ENCODE measurements at places on chromosomes 11 and 22. TPM values are rescaled to one million over a fixed set of nuclear protein-coding genes. Genes with fewer than 3 reads are reported as not detected.
A peak's percentile ranks its signal among the peaks of the same experiment; 100 is the strongest.

GRCh38 chr22:37807410-37808293 lies at the start of gene GCAT:
GCAT (plus strand) TSS chr22:37807934; CDS start chr22:37807968, 34 bp downstream.
- peak; percentile 96 for DNase-seq

DNA sequence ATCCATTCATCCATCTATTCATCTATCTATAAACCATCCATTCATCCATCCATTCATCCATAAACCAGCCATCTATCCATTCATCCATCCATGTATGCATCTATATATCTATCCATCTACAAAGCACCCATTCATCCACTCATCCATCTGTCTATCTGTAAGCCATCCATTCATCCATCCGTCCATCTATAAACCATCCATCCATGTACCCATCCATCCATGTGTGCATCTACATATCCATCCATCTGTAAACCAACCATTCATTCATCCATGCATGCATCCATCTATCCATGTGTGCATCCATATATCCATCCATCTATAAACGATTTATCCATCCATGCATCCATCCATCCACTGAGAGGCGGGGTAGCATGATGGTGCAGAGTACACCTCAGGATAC lies 58.4 kb downstream of the MPPED1 start:
- DNase-seq = no peak

- DNase-seq = no peak
These were observed 42.2 kb upstream of the KCNJ11 start for GRCh38 chr11:17430616-17431015.

- DNase-seq = no peak
These were observed 14.4 kb downstream of the C22orf42 start for GRCh38 chr22:32144496-32145274.

DNA sequence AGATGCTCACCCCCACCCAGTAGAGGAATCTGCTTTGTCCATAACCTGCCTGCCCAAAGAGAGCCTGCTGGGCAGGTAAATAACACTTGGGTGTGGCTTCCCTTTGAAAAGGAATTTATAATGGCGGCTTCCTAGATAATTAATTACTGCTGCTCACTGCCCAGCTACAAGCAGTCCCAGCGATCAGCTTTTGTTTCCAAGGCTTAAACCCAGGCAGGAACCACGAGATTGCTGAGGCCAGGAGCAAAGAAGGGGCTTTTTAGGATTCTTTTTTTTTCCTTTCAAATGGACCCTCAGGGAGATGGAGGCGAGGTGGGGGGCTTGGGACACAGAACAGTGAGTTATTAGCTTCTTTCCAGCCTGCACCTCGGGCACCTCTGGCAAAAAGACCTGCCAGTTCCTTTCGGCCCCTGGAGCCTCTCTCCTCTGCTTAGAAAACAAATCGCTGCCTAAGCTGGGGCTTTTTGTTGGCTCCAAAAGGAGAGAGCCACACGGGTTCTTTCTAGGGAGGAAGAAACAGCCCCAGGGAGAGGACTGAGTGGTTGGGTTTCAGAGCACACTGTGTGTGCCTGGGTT lies 107.2 kb downstream of the TSPAN18 start:
- no peak for DNase-seq

DNA sequence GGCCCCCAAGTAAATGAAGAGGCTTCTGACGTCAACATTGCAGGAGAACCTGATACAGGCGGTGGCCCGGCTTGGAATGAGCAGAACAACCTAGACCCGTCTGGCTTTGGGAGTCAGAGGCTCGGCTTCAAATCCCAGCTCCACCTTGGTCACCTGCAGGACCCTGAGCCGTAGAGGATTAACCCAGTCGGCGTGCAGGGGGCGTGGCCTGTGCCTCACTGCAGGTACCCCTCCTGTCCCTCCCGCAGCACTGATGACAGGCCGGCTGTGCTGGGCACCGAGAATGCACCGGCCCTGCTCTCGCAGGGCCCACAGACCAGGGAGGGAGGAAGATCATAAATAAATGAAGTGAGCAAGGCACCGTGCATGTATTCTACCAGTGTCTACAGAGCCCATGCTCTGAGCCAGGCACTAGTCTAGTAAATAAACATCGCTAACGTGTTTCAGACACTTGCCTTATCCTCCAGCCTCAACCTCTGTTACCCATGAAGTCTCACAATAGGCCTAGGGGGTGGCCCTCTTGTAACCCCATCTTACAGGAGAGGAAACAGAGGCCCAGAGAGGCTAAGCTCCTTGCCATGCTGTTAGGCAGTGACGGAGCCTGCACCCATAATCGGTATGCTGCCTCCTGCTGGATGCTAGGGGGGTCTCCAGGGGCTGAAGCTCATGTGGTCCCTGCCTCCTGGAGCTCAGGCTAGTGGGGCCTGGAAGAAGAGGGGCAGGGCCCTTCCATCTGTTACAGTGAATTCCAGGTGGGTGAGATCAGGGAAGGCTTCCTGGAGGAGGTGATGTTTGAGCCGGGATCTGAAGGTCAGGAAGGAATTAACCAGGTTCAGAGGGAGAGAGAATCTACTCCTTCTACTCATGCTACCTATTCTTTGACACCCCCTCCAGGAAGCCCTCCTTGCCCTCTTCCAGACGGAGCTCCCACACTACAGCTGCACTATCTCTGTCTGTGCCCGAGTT lies 53.4 kb downstream of the RTL6 start:
- DNase-seq = no peak

DNA sequence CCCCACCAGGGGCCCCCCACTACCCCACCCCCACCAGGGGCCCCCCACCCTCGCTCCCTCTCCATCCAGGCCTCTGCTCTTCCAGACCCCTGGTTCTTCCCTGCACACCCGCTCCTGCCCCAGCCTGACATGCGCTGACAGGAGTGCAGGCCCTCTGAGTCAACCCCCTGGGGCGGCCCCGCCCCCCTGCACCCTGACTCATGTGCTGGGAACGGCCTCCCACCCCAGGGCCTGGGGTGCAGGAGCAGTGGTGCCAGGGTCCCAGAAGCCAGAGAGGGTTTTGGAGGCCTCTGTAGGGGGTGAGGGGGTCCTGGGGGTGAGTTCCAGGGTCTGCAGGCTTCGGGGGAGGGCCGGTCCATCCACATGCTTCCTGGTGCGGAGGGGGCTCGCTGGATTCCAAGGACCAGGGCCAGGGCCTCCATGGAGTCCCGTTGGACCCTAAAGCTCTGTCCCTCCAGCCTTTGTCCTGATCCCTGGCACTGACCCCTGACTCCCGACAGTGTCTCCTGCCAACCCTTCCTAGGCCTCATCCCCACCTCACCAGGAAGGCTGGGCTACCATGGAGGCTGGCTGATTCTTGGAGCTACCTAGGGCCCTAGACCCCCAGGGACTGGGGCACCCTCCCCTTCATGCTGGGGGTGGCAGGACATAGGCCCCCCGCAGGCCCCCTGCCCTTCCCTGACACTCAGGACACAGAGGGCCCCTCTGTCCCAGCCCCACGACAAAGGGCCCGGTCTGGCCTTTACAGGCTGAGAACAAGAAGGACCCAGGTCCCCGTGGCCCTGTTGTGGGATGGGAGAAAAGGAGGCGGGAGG lies 583 bp upstream of the PKP3 start:
- DNase-seq = no peak

DNA sequence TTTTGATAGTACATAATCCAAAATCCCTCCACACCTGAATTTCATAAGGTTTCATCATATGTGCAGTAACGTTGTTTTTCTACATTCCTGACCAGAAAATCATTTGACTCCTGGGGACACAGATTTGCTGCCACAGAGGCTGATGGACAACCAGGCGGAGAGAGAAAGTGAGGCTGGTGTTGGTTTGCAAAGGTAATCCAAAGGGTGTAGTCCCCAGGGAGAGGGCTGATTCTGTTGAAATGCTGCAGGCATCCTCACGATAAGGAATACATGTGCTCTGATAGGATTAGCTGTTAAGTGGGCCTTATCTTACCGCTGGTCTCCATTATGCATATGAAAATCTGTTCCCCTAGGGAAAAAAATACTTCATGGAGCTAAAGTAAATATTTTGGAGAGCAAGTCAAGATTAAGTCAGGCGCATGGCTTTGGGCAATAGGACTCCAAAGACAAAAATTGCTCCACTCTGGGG lies 8.1 kb downstream of the APOL6 start:
- DNase-seq = no peak

- no peak for DNase-seq
These were observed 3.0 kb downstream of the KIF18A start for GRCh38 chr11:28104984-28105383.

GRCh38 chr22:49600891-49601431 lies 226.7 kb downstream of the BRD1 start:
- no peak for DNase-seq

- DNase-seq = no peak
These were observed 27.2 kb downstream of the SYN3 start for GRCh38 chr22:33030923-33031525.

- DNase-seq = no peak
These were observed 32.1 kb downstream of the PPIL2 start for GRCh38 chr22:21697880-21698279.

DNA sequence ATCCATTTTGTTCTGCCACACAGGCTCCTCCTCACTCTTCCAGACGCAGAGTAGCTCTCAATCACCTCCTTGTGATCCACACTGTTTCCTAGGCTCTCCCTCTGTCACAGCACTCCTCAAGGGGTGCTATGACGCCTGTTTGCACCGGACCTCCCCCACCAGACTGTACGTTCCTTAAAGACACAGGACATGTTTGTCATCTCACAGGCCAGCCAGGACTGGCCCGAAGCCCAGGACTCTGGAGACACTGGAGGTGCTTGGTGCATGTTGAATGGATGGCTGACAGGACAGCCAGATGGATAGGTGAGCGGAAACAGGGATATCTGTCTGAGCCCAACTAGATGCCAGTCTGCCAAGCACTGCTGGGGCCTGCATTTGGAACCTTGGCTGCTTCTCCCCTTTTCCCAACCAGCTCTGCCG lies 13.6 kb downstream of the PLA2G6 start:
- no peak for DNase-seq

GRCh38 chr11:64223001-64223651 lies 2.9 kb downstream of the TRPT1 start:
- no peak for DNase-seq

GRCh38 chr11:113664981-113665710 lies 41.0 kb downstream of the TMPRSS5 start:
- no peak for DNase-seq

DNA sequence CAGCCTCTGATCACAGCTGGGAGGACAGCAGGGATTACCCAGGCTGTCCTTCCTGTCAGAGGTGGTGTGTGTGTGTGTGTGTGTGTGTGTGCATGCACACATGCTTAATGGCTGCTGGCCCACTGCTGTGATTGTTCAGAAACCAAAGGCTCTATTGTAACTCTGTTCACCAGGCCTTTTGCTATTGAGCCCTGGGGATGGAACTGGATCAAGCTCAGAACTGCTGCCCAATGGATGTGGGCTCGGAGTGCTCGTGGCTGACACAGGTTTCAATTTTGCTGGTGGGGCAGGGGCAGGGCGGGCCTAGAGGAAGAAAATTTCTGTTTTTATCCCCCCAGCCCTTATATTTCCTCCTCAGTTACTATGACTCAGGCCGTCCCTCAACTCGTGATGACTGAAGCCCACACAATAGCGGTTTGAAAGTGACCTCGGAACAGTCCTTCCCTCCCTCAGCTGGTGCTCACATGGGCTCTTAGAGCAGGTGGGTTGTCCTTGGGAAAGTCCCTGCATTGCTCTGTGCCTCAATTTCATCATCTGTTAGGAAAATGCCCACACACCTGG lies 359.3 kb downstream of the TENM4 start:
- no peak for DNase-seq

- DNase-seq = no peak
These were observed 3.9 kb downstream of the ATF4 start for GRCh38 chr22:39524089-39524752.

DNA sequence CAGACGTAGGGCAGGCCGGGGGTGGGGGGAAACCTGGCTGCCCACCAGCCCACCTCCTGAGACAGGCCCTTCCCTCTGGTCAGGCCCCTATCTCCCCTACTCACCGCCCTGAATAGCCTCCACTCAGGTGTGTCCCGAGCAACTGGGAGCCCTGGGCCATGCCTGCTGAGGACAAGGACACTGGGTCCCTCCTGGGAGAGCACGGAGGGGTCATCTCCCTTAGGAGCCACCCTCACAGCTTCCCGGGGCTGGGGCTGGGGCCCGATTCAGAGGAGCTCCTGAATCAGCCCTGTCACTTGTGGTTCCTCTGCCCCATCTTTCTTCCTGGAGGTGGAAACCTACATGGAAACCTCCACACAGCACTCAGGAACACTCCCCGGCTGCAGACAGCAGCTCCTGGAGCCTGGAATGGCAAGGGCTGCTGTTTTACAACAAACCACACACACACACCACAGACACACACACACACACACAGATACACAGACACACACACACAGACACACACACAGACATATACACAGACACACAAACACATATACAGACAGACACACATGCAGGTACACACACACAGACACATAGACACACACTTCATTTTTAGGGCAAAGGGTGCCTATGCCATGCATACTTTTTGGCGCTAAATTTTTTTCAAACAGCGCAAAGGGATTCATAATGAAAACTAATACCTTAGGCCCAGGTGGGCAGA lies 9.6 kb upstream of the EMID1 start:
- DNase-seq = no peak

DNA sequence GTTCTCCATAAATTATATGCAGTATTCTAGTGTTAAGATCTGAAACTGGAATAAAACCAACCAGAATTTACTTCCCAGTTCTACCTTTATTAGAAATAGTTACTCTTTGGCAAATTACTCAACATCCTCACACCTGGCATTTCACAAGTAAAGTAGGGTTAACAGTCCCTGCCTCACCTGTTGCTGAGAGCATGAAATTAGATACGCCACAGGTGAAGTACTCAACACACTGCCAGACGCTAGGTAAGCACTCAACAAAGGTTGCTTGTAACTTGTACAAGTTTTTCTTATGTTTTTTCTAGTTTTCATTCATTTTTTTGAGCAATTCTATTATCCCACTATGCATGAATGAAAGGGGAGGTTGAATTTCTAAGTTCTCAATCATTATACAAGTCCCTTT lies 267.6 kb upstream of the ARHGAP42 start:
- DNase-seq = no peak

- no peak for DNase-seq
These were observed 59.4 kb downstream of the MICAL2 start for GRCh38 chr11:12169822-12170221.

Gene SLC25A22
- 20.6 TPM for polyA plus RNA-seq

Gene SMCO4
- polyA plus RNA-seq = 17.4 TPM

Gene HTR3B
- 0.06 TPM for polyA plus RNA-seq

Gene NXPE2
- 0.47 TPM for polyA plus RNA-seq

Gene KCNQ1OT1
- polyA plus RNA-seq = 2.4 TPM

Gene ARHGAP42
- 25.1 TPM for polyA plus RNA-seq

Gene DBX1
- not detected for polyA plus RNA-seq

Gene POU2AF2
- not detected for polyA plus RNA-seq

Gene NLRP6
- polyA plus RNA-seq = 0.40 TPM

Data from renal pelvis (tissue), 12 donors.